A172 (cell line): ENCODE measurements at places on chromosomes 7 and 10. TPM values are rescaled to one million over a fixed set of nuclear protein-coding genes. Genes with fewer than 3 reads are reported as not detected.

The NAT16 gene
- 0.93 TPM in 1 of 2 replicates, not detected in the other for total RNA-seq

DNA sequence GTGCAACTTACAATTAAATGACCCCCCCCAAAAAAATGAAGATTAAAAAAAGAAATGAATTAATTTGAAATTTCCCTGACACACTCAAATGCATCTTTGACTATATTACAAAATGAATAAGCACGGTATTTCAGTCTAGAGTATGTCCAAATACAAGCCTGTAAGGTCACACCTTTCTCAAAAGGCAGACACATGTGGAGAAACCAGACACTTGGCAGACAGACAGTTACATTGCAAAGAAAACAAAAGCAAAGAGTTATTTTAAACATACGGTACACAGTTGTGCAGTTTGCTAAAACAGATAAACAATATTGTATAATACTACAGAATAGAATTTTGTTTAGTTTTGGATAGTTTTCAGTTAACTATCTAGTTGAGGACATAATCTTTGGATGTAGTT, 153.0 kb downstream of the ATE1 start:
- no peak for DNase-seq

DNA sequence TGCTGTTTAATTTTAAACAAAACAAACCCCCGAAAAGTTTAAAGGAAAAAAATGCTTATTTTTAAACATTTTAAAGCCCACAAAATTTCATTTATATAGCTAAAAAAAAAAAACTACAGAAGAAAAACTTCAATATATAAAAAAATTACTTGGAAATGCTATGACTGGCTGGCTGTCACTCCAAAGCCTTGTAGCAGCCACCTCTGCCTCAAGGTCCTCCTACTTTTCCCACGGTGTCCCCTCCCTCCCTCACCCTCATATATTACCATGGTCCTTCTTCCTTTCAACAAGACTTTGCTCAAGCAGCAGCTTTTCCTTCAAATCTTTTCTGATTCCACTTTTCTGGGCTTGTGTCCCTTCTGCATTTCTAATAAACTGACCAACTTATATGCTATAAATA, 122.0 kb downstream of the TPK1 start:
- no peak for DNase-seq

DNA sequence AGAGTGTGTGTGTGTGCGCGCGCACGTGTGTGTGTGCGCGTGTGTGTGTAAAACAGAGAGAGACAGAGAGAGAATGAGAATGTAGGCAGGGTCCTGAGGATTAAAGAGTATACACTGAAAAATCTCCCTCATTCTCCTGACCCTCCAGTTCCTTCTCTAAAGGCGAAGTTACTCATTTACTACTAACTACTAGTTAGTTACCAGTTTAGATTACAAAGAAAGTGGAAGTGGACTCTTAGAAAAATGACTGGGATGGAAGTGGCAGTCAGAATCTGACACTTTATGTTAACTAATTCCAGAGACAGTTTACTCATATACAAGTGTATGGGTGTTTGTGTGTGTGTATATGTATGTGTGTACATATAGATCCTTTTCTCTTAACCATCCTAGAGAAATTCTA, 146.5 kb upstream of the LRRN3 start:
- DNase-seq, result no peak

- DNase-seq, result no peak
These were observed 38.1 kb downstream of the KIAA1549 start for GRCh38 chr7:138943061-138943460.

DNA sequence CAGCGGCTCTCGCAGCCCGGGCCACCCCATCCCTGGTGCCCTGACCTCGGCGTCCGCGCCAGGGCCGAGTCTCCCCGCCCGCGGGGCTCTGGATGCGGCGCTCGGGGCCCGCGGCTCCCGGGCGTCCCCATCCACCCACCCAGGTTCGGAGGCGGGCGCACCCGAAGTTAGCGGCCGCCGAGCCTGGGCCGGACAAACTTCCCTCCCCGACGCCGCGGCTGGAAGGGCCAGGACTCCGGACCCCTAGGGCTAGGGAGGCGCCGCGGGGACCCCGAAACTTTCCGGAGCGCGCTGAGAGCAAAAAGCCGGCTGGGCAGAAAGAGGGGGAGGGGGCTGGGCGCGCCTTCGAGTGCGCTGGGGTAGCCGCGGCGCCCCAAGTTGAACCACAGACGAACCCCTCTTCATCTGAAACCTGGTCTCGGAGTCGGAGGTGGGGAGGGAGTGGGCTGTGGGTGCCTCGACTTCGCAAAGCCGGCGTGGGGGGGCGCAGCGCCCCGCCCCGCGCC, 3.7 kb upstream of the ELFN1 start:
- no peak for DNase-seq

DNA sequence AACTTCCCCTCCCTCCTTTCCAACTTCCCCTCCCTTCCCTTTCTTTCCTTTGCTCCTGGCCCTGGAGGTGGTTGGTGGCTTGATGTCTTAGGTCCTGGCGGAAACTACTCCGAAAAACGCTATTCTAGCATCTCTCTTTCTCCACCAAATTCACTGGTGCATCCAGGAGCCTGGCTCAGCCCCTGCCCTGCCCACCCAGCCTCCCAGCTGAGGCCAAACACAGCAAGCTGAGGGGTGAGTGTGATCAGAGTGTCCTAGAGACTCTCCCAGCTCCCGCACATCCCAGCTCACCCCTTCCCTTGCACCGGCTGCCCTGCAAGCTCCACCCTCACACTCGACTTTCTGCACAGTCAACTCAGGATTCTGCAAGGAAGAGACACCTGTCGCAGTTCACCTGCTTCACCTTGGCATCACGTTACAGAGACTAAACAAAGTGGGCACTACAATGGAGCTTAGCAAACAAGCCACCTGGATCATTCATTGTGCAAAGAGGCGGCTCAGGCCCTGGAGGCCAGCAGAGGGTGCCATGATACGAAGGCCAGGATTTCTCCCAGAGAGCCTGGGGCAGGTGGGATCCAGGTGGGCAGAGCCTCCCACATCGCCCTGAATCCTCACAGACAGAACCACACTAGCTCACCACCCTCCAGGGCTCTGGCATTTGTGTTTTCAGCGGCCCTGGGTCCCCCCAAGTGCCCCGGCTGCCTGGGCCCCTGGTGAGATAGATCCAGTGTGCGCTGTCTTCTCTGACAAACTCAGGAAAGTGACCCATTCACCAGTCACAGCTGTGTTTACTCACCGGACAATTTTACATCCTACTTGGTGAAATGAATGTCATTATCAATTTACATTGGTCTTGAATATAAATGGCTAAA, 169.6 kb downstream of the TCERG1L start:
- DNase-seq, result no peak

- peak; percentile 58 for DNase-seq
These were observed 14.0 kb upstream of the SLC18A2 start for GRCh38 chr10:117226813-117227451.

The HMX3 gene
- total RNA-seq, result not detected in 2 replicates

The FAM25C gene
- total RNA-seq, result not detected in 2 replicates

DNA sequence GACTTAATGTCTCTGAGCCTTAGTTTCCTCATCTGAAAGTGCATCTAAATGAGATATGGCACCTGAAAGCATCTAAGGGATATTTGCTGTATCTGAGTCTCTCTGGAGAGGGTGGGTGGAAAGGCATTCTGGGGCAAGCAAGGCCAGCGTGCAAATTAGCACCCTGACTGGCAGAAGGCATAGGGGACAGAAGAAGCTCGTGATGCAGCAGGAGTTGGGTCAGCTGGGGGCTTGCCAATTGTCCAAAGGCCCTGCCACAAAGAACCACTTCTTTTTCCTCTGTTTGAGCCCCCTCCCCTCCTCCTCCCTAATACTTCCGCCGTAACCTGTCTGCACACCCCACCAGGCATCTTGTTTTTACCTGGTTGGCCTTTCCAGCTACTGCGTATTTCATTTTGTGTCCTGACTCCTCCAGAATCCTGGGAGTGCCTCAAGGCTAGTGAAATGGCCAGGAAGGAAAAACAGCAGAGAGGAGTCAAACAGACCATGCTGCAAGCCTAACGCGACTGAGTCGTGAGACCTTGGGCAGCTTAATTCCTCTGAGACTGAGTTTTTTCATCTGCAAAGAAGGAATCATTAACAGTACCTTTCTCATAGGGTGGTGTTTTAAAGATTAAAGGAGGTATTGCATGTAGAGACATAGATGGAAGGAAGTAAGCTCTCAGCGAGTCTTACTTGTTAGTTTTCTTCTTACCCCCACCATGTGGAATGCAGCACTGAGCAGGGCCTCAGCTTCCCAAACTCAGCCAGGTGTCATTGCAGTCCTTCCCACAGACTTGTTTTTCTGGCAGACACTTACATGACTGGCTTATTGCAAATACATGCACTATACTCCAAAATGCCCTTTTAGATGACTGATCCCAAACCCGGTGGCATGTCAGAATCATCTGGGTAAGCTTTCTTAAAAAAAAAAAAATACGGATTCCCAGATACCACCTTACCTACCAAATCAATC, 49.1 kb upstream of the MXI1 start:
- DNase-seq, result no peak

The AOC1 gene
- not detected in 2 replicates for total RNA-seq

DNA sequence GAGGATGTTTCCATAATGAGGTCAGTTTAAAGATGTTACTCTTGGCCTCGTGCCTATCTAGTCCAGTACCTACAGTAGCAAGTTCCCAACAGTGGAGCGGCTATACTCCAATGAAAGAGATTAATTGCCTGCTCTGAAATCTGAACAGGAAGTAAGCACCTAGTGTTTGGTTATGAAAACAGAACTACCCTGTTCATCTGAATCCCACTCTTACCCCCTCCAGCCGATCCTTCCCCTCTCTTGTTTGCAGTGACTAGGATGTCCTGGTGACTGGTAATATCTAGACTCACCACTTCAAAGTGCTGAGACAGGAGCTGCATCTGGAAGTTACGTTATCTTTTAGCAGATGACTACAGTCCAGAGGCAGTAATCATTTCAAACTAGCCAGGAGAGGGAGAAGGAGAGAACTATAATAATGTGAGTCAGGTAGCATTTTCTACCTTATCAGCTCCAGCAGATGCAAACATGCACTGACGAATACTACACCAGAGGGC, 666.7 kb upstream of the NRP1 start:
- peak; percentile 71 for DNase-seq

GRCh38 chr10:43224321-43224720, 42.5 kb downstream of the RASGEF1A start:
- no peak for DNase-seq

GRCh38 chr10:131199646-131200045, 111.9 kb downstream of the TCERG1L start:
- no peak for DNase-seq

DNA sequence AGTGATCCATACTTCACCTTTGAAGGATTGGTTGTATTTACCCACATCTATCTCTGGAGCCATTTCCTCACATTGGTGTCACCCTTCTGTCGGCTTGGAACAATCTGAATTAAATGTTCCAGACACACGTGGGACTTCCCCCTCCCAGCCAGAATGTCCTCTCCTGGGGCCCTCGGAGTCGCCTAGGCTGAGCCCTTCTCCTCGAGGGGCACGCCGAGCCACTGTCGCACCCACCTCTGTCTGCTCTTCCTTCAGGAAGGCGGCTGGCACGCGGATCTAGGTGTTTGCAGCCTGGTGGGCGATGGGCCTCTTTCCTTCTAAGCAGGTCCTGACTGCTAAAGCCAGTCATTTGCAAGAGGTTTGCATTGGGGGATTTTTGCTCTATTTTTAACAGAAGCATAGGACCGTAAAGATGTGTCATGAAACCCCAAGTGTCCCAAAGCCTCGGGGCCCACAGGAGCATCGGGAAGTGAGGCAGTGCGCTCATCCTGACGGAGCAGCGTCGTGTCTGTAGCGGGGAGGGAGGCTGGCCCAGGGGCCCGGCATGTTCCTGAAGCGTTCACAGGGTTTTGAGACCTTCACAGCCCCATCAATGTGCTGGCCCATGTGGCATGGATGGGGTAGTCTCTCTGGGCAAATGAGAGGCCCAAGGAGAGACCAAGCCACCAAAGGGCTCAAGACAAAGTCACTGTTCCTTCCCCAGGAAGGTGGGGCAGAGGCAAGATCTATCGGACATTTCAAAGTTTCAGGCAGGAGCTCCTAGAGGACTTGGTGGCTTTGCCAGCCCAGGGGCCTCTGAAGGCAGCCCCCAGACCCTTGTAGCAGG, 86.7 kb downstream of the RGS10 start:
- no peak for DNase-seq

- no peak for DNase-seq
These were observed 111.5 kb downstream of the TCF7L2 start for GRCh38 chr10:113061557-113061956.

The GNB2 gene
- 94.3 and 104 TPM in 2 replicates for total RNA-seq

GRCh38 chr7:2431260-2431867, 28.0 kb downstream of the CHST12 start:
- DNase-seq, result no peak
